Kidney (tissue), 22 donors: ENCODE measurements at places on chromosomes 4 and X. TPM values are rescaled to one million over a fixed set of nuclear protein-coding genes. Genes with fewer than 3 reads are reported as not detected.

GRCh38 chrX:134573683-134574035, 84.6 kb downstream of the PLAC1 start:
- no peak for DNase-seq

GRCh38 chr4:5770051-5770450, 59.0 kb downstream of the EVC start:
- DNase-seq: no peak

- DNase-seq: no peak
These were observed 149.7 kb upstream of the MSX1 start for GRCh38 chr4:4709736-4710135.

- DNase-seq: no peak
These were observed 1.9 kb upstream of the MTTP start for GRCh38 chr4:99572527-99573240.

GRCh38 chrX:19019996-19020395, 36.1 kb upstream of the PHKA2 start:
- DNase-seq: no peak

- DNase-seq: no peak
These were observed 512.6 kb upstream of the FAM241A start for GRCh38 chr4:111632641-111633151.

DNA sequence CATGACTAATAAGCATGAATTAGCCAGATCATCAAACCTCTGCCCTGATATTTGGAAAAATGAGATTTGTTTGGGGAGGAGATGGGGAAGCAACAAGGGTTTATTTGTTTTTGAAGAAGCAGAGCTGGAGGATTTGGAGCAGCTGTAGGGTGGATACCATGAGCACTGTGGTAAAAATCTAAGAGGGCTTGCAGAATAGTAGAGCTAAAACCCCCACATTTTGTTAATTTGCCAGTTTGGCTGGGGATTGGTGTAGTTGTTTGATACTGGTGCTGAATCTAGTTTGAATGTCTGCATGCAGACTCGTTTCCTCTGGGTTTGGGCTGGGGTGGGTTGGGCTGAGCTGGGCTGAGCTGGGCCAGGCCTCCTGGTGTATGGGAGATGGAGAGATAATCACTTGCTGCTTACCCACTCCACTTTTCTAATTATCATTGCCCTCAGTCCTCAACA, 43.7 kb downstream of the SMAD1 start:
- DNase-seq: no peak

- no peak for DNase-seq
These were observed 192.5 kb upstream of the TTC29 start for GRCh38 chr4:147138171-147138570.

- no peak for DNase-seq
These were observed 212.7 kb upstream of the TBL1X start for GRCh38 chrX:9252182-9252581.

GRCh38 chr4:169914866-169915265, 111.3 kb downstream of the MFAP3L start:
- no peak for DNase-seq

- no peak for DNase-seq
These were observed 89.3 kb downstream of the DDIT4L start for GRCh38 chr4:100100985-100101384.

DNA sequence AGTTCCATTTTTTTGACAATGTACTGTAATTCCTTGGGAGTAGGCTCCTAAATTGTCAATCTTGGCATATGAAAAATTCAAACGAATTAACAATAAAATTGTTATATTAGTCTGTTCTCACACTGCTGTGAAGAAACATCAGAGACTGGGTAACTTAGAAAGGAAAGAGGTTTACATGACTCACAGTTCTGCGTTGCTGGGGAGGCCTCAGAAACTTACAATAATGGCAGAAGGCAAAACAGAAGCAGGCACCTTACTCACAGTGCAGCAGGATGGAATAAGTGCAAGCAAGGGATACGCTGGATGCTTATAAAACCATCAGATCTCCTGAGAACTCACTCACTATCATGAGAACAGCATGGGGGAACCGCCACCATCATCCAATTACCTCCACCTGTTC, 246.4 kb upstream of the TRAM1L1 start:
- DNase-seq: no peak

DNA sequence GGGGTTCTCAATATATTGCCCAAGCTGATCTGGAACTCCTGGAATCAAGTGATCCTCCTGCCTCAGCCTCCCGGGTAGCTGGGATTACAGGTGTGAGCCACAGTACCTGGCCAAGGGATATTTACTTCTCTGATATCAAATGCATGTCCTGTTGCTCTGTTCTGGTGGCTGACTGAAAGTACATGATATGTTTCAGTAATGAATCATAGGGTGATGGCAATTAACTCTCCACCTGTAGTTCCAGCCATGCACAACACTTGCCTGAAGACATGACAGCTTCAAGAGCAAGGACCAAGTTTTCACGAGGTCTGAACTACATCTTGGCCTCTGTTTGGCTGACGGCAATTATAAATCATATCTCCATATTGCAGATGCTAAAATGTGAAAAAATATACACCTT, 9.1 kb downstream of the ZCCHC4 start:
- DNase-seq: no peak

DNA sequence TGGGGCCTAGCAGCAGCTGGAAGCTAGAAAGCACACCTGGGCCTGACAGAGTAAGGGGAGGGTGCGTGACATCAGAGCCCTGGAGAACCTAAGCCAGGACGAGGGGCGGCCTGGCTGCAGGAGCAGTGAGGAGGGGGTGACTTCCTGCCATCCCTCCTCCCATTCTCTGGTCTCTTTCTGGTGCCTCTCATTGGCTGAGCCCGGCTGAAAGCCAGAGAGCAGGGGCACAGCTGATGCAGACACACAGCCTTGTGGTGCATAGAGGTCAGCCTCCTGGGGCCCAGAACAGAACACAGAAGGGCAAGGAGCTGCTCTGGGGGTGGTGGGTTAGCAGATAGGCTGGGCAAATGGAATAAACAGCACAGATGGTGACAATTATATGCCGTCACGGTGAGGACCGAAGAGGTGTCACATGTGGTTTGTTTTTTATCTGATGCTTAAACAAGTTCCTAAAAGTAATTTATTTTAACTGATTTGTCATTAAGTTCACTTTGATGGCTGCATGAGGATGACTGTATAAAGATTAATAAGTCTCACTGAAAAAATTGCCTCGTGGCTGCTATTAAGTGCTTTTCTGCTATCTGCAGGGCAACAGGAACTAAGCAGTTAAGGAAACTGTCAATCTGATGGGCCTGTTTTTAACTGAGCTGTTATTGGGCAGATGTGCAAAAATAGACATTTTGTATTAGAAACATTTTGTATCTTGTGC, 102.0 kb downstream of the FNIP2 start:
- DNase-seq: no peak

GRCh38 chr4:182862141-182862875, 54.9 kb downstream of the DCTD start:
- no peak for DNase-seq

DNA sequence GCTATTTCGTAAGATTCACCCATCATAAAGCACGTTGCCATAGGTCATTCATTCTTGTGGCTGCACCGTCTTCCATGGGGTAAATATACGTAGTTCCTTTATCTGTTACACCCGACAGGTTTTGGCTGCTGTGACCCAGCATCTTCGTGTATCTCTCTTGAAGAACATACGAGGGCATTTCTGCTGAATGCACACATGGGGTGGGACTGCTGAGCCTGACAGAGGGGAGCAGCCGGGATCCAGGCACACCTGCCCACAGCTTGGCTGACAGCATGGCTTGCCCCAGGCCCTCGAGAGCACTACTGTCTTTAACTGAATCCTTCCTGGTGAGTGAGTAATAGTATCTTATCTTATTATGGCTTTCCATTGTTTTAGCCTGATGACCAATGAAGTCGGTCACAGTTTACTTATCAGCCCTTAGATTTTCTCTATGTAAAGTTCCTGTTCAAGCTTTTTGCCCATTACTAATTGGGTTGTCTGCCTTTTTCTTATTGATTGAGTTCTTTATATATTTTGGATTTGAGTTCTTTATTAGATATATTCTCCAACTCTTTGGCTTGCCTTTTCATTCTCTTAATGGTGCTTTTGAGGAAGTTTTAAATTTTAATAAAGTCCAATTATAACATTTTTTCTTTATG, 45.0 kb upstream of the MXD4 start:
- DNase-seq: no peak

DNA sequence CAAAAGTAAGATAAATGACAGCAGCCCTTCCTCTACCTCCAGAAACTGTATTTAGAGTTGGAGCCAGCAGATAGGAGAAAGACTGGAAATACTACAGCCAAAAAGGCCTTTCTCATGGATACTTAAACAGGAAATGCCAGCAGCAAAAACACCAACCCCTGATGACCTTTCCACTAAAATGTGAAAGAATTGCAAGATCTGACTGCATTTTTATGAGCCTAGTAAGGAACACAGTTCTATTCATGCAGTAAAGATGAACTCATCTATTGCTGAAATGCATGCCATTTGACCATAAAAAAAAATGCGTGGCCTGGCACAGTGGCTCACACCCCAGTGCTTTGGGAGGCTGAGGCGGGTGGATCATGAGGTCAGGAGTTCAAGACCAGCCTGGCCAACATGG, 19.9 kb downstream of the ABCG2 start:
- DNase-seq: no peak

DNA sequence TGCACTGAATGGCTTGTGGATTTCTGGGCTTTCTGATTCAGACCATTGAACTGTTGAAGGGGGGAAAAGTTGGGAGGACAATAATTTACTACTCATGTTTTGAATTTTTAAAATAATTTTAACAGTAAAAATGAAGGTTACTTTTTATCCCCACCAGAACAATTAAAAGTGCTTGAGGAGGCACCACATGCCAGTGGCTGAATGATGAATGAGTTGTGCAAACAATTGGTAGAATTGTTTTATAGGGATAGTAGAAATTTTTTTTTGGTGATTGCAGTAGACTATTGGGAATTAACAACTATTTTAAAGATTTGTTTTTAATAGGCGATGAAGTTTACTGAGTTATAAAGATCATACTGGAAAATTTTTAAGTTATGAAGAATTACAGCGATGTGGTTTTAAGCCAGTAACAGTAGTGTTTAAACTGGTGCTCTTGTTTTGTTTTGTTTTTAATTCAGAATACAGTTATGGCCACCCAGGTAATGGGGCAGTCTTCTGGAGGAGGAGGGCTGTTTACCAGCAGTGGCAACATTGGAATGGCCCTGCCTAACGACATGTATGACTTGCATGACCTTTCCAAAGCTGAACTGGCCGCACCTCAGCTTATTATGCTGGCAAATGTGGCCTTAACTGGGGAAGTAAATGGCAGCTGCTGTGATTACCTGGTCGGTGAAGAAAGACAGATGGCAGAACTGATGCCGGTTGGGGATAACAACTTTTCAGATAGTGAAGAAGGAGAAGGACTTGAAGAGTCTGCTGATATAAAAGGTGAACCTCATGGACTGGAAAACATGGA, 2.7 kb downstream of the REST start:
- no peak for DNase-seq

- DNase-seq: no peak
These were observed 1254.3 kb upstream of the AGA start for GRCh38 chr4:178696515-178696914.

DNA sequence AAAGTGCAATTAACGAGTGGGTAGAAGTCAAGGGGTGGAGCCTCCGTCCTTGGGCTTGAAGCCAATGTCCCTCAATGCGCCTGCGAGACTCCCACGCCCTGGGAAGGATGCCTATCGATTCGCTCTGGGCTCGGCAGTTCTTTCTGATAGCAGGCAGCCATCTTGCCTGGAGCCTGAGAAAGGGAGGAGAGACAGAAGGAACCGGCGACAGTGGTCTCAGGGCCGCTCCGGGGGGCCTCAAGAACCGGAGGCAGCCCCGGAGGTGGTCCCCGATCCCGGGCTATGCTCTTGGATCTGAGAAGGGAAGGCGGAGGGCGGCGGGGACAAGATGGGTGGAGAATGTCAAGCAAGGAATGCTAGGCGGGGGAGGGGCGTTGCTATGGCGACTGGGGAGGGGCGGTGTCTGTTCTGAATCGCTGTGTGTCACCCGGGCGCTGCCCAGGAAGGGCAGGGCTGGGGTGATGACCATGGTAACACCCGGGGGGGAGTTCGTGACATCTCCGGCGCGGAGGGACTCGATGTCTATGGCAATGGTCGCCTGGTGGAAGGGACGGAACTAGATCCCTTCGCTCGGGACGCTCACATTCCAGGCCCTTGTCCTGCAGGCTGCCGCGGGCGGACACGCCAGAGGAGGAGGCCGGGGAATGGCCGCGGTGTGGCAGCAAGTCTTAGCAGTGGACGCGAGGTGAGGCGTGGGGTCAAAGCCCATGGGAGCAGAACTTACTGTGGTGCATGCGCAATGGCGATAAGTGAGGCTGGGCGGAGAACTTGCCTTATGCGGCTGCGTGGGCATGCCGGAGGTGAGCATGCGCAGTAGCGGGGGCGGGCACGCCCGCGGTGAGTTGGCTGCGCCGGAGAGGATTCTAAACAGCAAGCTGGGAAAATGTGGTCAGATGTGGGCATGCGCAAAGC, at the start of gene WDR13:
TSS of gene WDR13 (plus strand) at position 140 of the 912 bp plus-strand sequence. CDS start at position 645, 505 bp downstream.
- peak; percentile 96 for DNase-seq

GRCh38 chr4:35106091-35106734, 1138.1 kb downstream of the ARAP2 start:
- no peak for DNase-seq

DNA sequence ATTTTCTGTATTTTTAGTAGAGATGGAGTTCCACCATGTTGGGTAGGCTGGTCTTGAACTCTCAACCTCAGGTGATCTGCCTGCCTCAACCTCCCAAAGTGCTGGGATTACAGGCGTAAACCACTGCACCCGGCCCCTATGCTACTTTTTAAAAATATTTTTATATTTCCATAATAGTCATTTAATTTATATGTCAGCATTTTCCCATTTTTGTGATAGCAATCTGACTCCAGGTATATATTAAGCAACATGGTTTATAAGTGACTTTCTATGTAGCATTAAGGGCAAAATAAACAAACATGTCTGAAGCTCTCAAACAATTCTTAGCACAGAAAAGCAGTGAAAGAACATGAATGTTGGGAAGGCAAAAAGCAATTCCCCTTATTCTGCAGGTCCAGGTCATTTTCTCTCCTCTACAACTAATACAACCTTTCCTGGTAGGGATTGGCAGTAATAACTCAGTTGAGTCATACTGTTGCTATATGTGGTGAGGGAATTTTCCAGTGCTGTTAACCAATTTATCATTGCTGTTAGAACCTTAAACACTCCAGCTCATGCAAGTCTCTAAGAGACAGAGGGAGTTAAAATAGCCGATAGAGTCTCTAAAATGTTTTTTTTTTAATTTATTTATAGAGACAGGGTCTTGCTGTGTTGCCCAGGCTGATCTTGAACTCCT, 24.0 kb downstream of the SMIM14 start:
- DNase-seq: no peak

DNA sequence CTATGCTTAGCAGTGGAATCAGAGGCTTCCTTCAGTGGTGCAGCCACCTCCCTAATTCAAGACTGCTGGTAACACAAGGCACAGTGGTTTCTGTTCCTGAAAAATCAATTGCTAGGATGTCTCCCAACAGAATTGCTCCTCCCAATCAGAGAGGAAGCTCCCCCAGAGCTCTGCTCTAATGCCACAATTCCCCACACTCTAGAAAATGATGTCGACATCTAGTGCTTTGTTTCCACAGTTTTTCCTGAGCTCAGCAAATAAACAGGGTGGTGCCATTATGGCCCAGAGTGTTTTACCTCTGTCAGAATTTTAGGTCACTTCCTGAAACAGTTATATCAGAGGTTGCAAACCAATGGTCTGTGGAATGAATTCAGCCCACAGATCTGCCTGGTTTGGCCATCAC, 24.7 kb downstream of the TAB3 start:
- no peak for DNase-seq

NEXMIF gene
- total RNA-seq: 6.0 TPM

CPE gene
- total RNA-seq: 87.7 TPM

RADX gene
- total RNA-seq: 4.7 TPM

TBC1D19 gene
- total RNA-seq: 19.1 TPM

CT45A7 gene
- total RNA-seq: not detected
